ENCODE measurements at places on chromosomes 4 and X.

DNA sequence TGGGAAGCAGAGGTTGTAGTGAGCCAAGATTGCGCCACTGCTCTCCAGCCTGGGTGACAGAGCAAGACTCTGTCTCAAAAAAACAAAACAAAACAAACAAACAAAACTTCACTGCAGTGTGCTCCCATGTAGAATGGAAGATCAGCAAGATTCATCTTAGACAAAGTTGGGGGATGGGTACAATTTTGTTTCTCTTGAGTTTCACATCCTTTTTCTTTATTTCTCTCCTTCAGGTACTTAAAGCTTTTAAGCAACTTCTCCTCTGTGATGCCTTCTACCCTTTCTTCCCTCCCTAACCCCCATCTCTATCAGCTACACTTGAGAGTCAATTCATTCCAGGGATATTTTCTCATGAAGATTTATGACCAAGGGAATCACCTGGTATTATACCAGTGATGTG, 15.5 kb upstream of the RBBP7 start:
- no peak for DNase-seq

DNA sequence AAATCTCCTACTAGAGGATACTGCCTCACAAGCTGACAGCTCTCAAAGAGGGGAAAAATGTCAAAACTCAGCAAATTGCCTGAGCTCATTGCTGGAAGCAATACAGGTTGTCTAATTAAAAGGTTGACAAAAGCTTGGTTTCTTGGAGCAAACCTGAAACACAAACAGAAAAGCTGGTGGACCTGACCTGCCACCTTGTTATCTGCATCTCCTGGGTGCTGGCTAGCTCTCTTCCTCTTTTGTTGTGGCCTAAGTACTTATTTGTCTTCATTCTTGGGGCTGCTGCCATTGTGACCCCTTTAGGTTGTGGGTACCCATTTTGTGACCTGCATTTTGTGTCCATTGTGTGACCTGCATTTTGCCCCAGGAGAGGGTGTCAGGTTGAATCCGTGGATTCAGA, 184.5 kb downstream of the KIT start:
- no peak for DNase-seq

DNA sequence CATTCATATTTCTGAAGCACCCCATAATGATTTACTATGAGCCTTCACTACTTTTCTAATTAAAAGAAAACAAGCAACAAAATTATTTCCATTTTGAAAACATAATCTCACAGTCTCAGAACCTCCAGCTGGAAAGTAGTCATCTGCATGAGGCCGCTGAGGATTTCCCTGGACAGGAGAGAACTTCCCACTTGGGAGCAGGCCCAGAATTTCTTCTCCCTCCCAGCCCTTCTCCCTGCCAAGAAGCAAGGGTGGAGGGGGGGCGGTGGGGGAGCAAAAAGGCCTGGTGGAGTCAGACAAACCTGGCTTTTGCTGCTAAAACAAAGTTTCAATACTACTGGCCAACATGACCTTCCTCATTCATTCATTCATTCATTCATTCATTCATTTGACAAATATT, 167.3 kb downstream of the PJA1 start:
- no peak for DNase-seq

DNA sequence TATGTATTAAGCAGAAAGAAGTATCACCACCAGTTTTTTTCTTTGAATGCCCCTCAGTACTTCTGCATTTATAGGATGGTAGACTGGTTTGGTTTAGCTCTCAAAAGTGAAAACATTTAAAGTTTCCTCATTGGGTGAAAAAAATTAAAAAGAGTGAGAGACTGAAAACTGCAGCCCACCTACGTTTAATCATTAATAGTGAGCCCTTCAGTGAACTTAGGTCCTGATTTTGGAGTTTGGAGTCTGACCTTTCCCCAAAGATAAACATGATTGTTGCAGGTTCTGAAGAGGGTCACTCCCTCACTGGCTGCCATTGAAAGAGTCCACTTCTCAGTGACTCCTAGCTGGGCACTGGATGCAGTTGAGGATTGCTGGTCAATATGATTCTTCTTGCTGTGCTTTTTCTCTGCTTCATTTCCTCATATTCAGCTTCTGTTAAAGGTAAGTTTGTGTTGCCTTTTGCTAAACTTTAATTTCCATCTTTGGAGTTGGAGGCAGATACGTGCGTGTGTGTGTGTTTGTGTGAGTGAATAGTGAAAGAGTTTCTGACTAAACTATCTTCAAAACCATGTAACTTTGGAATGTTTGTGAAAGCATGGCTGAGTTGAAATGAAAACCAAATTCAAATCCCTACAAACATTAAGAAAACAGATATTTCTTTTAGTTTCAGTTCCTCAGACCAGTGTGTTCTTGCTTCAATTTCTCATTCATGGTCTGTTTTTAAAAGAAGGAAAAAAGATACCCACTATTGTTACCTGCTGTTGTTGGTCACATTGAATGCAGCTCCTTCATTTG, at the start of gene MTTP:
MTTP (plus strand) TSS at position 295 of the 795 bp plus-strand sequence; CDS start at position 381, 86 bp downstream.
- DNase-seq: no peak

DNA sequence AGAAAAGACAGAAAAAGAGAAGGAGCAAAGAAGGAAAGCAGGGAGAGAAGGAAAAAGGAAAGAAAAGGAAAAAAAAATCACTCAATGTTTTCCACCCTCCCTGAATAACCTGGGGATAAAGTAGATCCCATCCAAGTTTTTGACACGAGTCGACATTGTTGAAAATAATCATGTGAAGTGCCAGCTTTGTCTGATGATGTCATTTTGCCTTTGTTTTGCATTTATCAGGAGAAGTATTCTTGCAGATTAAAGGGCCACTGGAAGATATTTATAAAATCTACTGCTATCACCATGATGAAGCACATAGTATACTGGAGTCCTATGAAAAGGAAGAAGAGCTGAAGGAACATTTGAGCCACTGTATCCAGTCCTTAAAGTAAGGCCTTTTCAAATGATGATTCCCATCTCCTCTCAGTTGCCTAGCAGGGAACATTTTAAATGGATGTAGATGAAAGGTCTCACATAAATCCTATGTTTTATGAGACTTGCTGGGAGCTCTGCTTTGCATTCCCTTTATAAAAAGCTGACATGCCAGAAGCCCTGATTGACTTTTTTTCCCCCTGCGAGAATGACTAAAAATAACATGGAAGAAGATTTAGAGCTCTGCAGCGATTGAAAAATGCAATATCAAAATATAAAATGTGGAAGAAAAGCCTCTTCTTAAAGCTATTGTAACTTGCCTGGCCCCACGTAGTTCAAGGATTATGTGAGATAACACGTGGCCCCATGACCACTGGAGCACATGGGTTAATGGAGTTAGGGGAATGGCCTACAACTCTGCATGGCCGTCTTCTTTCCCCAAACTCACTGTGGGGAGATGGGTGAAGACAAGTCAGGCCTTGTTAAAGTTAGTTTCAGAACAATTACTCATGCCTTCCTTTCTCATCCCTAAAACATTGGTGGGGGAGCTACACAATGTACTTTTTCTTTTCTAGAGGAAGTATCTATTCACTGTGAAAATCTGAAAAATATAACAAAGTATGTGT, 77.5 kb downstream of the INTS12 start:
- no peak for DNase-seq

DNA sequence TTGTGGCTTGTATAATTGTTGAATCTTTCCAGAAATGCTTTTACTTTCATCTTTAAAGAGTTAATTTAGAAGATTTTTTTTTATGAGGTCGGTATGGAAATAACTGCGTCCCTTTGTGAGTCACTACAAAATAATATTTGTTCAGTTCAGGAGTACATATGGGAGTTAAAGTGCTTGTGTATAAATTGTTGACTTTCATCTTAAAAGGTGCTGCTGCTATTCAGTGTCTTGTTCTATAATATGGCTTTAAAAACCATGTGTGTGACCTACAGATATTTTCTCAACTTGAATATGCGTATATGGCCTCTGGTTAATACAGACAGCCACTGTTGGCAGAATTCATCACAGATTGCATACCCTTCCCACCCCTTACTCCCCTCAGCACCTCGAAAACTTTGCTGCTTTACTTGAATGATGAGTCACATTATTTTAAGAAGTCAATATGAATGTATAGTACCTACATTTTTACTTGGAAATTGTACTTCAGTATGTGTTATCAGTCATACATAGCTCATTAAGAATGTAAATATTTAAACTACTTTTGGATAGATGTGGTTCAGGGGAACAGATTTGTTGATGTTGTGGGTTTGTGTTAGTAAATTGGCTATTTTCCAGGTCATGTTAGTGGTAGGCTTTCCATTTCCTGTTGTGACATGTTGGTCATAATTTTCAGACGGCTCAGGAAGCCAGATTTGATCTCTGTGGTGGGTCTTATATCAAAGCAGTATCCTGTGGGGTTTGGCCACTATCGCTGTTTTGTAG, 1.5 kb downstream of the CLCN3 start:
- DNase-seq: no peak

GRCh38 chr4:92334716-92335350, 31.1 kb downstream of the GRID2 start:
- no peak for DNase-seq

- no peak for DNase-seq
Measured at GRCh38 chr4:26239801-26240200, 81.0 kb upstream of the RBPJ start.

- DNase-seq: no peak
Measured at GRCh38 chrX:7711167-7711566, 131.8 kb upstream of the VCX start.

DNA sequence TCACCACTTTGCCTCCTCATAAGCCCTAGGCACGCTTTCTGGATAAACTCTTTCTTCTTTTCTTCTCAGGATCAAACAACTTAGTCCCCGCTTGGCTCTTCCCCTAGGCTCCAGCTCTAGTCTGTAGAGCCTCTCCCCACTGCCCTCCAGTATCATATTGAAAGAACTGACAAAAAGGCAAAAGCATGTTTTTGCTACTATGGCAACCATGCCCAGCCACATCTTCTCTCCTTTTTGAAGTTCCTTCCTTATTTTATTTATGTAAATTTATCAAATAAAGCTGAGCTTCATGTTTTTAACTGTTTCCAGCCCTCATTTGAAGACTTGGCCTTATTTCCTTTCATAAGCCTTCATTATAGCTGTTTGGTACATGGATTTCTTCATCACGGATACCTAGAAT, 86.0 kb upstream of the LIMCH1 start:
- no peak for DNase-seq

DNA sequence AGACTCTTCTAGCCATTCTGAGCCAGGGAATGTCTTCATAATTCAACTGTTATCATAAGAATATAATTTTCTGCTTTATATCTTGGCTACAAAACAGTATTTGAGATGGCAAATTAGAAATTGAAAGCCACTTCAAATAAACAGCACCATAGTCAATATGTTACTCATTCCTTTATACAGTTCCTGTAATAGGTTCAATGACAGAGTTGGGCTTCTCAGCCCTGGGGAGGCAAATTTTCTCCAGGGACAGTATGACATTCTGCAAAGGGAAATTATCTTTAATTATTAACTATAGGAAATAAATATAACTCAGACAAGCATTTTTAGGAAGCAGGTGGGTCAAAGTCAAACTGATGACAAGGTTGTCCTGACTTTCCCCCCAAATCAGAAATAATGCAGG, 71.9 kb upstream of the RPS6KA6 start:
- DNase-seq: no peak

DNA sequence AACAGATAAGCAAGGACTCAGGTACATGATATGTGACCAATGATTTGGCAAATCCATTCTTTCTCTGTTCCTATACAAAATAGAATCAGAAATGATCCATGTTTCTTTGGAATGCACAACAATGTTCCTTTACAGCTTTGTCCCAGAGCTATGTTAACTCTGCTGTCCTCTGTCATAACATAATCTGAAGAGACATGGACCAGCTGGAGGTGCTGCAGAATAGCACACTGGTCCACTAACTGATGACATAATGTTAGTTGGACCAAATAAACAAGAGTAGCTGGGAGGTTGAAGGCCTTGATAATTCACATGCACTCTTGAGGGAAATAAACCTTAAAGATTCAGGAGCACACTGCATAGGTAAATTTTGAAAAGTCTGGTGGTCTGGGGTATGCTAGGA, 23.0 kb upstream of the DHX15 start:
- no peak for DNase-seq

- DNase-seq: no peak
Measured at GRCh38 chr4:147735413-147736301, 3.8 kb downstream of the ARHGAP10 start.

DNA sequence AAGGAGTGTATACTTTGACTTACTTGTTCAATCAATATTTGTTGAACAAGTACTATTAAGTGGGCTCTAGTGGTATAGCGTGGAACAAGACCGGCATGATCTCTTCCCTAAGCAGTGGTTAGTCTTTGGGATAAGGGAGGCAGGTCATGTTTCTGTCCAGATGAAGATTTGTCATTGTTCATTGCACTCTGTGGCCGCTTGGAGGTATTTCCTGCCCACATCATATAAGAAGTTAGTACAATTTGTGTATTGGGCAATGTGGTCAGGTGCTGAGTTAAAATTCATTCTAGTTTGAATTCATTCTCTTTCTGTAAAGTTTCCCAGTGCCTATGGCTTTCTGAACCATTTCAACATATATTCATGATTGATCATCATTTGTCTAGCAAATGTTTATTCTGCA, 101.1 kb upstream of the SHISA3 start:
- DNase-seq: no peak

DNA sequence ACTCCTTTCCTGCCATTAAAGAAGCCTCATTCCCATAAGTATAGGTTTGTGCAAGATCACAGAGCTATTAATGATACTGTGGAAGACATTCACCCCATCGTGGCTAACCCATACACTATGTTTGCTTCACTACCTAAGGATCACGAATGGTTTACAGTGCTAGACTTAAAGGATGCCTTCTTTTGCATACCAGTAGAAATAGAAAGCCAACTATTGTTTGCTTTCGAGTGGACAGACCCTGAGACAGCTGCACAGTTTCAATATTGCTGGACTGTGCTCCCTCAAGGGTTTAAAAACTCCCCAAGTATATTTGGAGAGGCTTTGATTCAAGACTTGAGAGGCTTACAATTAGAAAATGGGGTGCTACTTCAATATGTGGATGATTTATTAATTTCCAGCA, 16.0 kb upstream of the PAPSS1 start:
- DNase-seq: no peak

GRCh38 chrX:47215291-47215900, 3.1 kb upstream of the CDK16 start:
- no peak for DNase-seq

DNA sequence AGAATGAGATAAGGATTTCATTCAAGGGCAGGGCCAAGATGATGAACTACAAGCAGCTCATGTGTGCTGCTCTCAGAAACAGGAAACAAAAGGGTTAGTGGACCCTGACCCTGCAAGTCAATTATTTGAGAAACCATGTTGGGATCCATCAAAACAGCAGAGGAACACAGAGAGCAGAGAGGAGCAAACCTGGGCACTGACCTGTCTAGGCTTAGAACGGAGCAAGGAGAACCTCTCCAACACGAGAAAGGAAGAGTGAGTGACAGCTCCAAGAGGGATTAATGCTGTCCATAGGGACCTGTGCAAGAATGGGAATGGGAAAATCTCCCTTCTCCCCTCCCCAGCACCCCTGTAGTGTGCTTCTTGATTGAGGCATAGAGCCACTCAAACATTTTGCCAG, 53.9 kb upstream of the UGT2B4 start:
- DNase-seq: no peak

- no peak for DNase-seq
Measured at GRCh38 chrX:40849906-40850823, 114.8 kb upstream of the MED14 start.

GRCh38 chr4:4872314-4872903, 12.9 kb downstream of the MSX1 start:
- DNase-seq: no peak
